ENCODE measurements at places on chromosomes 11 and 22.

DNA sequence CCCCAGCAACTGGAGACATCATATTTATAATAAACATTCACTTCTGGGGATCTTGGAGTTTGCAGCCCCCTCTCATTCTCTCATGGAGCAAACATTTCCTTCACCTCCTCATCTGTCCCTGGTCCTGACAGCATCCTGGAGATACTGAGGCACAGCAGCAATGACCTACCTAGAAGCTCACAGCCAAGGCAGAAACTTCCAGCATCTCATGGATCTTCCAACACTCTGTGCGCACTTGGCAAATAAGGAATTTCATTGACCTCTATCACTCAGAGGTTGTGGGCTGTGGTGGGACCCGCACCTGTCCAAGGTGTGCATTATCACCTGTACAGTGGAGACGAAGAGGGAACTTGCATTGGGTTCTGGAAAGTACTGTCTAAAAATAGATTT lies 109.8 kb downstream of the GGTLC2 start:
- DNase-seq: no peak

- DNase-seq: no peak
These were observed 971 bp downstream of the DNAJB13 start for GRCh38 chr11:73951797-73952196.

- DNase-seq: no peak
These were observed 452.3 kb downstream of the RAB38 start for GRCh38 chr11:87722756-87723565.

DNA sequence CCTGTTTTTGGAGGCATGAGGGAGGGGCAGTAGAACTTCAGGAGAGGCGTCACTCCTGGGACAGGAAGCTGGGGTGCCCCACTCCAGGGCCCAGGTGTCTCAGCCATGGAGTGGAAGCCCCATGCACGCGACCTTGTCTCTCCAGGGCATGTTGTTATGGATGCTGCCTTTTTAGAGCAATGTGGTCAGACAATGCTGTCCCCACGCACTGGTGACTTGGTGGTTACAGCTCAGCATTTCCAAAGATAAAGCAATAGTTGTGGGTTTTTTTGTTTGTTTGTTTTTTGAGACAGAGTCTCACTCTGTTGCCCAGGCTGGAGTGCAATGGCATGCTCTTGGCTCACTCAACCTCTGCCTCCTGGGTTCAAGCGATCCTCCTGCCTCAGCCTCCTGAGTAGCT lies 22.3 kb downstream of the EIF4G2 start:
- DNase-seq: no peak

DNA sequence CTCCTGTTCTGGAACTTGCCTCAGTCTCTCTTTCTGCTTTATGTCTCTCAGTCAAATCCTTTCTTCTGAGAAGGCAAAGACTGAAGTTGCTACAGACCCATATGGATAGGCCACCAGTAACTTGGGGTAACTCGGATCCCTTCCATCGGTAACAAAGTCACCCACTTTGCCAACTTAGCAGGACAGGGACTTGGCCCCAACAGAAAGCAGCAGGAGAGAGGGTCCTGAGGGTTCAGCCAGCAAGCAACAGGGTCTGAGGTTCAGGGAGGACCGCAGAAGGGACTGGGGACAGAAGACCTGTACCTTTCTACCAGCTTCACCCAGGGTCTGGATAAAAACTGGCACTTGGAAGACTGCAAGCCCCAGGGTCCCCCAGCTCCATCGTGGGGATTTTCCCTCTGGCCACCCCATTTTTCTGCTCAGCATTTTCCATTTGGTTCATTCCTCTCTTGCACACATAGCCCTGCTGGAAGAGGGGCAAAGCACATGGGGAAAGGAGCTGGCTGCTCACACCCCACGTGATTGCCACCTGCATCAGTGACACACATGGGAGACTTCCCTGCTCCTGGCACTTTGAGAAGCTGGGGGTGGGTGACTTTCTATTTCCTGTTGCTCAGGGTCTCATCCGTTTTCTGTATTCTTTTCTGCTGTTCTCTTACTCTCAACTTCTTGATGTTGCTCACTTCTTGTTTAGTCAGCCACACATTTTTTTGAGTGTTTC lies 34.6 kb upstream of the GNAZ start:
- DNase-seq: no peak

- no peak for DNase-seq
These were observed 21.3 kb downstream of the ANKK1 start for GRCh38 chr11:113408887-113409286.

DNA sequence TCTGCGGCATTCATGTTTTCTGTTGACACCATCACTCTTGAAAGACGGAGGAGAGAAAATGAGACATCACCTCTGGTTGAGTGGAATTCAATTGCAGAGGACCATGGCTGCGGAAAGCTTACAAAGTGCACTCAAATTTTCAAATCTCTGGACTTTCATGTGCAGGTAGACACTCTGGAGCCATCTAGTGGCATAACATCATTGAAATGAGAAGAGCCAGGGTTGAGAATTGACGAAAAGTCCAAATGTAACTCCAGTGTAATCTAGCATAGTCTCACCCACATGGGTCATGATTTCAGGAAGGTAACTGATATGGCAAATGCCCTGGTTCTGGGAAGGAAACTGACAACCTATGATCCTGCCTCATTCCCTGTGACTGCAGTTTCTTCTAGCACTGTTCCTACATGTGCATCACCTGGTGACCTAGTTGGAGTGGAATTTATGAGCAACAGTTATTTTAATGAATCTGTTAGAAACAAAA lies 687.8 kb downstream of the KCNA4 start:
- DNase-seq: no peak

GRCh38 chr11:100872951-100873740 lies 186.1 kb downstream of the ARHGAP42 start:
- DNase-seq: no peak

DNA sequence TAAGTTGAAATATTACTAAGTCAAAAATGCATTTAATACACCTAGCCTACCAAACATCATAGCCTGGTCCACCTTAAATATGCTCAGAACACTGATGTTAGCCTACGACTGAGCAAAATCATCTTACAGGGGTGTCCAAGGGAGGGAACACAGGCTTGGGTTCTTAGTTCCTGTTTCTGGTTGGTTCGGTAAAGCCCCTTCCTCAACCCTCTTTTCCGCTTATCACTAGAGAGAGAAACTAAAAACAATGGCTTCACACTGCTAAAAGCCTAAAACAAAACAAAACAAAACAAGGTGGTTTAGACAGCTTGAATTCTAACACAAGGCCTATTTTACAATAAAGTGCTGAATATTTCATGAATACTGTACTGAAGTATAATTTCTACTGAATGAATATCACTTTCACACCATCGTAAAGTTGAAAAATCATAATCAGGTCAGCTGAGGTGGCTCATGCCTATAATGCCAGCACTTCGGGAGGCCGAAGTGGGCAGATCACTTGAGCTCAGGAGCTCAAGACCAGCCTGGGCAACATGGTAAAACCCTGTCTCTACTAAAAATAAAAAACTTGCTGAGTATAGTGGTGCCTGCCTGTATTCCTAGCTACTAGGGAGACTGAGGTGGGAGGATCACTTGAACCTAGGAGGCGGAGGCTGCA lies 118.0 kb downstream of the SIK3 start:
- DNase-seq: no peak

- DNase-seq: no peak
These were observed 444.3 kb upstream of the B3GAT1 start for GRCh38 chr11:134856056-134856971.

DNA sequence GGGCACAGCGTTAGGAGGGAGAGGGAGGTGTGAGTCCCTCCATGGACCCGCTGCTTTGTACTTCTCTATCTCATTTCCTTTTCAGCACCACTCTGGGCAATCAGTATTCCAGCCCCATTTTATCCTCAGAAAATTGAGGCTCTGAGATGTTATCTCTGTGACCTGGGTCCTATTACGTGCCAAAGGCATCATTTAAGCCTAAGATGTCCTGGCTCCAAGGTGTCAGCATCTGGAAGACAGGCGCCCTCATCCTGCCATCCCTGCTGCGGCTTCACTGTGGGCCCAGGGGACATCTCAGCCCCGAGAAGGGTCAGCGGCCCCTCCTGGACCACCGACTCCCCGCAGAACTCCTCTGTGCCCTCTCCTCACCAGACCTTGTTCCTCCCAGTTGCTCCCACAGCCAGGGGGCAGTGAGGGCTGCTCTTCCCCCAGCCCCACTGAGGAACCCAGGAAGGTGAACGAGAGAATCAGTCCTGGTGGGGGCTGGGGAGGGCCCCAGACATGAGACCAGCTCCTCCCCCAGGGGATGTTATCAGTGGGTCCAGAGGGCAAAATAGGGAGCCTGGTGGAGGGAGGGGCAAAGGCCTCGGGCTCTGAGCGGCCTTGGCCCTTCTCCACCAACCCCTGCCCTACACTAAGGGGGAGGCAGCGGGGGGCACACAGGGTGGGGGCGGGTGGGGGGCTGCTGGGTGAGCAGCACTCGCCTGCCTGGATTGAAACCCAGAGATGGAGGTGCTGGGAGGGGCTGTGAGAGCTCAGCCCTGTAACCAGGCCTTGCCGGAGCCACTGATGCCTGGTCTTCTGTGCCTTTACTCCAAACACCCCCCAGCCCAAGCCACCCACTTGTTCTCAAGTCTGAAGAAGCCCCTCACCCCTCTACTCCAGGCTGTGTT lies 829 bp upstream of the APOC3 start:
- DNase-seq: no peak

GRCh38 chr11:123407130-123407995 lies 22.7 kb upstream of the GRAMD1B start:
- peak; percentile 46 for DNase-seq

GRCh38 chr22:35057155-35057554 lies 8.8 kb upstream of the ISX start:
- DNase-seq: no peak

- DNase-seq: peak; percentile 78
These were observed at the start of gene SLC2A11 for GRCh38 chr22:23857606-23858483. TSS of gene SLC2A11 (plus strand) at chr22:23857875. CDS start at chr22:23858000, 125 bp downstream.

GRCh38 chr11:114130629-114131277 lies 71.2 kb downstream of the ZBTB16 start:
- no peak for DNase-seq

GRCh38 chr22:17258015-17258787 lies 39.0 kb upstream of the ADA2 start:
- no peak for DNase-seq

- no peak for DNase-seq
These were observed 39.7 kb downstream of the CTSC start for GRCh38 chr11:88297863-88298262.

GRCh38 chr11:45354976-45355705 lies 69.0 kb upstream of the SYT13 start:
- DNase-seq: peak; percentile 85

DNA sequence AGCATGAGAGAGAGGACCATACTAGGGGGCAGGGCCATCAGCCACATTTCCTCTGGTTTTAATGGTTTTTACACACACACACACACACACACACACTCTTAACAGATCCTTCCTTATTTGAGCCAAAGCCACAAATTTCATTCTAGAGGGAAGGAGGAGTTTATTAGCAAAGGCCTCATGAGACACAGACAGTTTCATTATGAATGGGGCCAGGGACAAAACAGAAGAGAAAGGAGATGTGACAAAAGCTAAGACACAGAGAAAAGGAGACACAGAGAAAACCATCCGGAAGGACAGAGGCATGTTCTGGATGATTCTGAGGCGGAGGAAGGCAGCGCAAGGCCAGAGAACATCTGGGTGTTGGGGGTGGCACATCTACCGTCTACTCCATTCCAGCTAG lies 32.2 kb upstream of the ARFGAP3 start:
- DNase-seq: no peak

- DNase-seq: no peak
These were observed 348 bp downstream of the PLCB3 start for GRCh38 chr11:64251753-64252002.

DNA sequence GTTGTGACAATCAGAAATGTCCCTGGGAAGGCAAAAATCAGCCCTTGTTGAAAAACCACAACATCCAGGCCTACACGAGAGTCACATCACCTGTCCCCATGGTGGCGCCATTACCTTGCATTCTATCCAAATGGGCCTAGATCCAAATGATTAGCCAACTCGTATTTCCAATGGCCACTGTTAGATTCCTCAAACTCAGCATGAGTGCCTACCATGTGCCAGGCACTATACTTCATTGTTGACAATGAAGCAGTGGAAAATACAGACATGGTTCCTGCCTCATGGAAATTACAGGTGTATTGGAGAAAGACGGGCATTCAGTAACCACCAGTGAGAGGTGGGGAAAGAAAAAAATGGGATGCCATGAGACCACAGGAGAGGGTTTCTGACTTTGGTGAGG lies 29.8 kb upstream of the CREB3L1 start:
- no peak for DNase-seq

DNA sequence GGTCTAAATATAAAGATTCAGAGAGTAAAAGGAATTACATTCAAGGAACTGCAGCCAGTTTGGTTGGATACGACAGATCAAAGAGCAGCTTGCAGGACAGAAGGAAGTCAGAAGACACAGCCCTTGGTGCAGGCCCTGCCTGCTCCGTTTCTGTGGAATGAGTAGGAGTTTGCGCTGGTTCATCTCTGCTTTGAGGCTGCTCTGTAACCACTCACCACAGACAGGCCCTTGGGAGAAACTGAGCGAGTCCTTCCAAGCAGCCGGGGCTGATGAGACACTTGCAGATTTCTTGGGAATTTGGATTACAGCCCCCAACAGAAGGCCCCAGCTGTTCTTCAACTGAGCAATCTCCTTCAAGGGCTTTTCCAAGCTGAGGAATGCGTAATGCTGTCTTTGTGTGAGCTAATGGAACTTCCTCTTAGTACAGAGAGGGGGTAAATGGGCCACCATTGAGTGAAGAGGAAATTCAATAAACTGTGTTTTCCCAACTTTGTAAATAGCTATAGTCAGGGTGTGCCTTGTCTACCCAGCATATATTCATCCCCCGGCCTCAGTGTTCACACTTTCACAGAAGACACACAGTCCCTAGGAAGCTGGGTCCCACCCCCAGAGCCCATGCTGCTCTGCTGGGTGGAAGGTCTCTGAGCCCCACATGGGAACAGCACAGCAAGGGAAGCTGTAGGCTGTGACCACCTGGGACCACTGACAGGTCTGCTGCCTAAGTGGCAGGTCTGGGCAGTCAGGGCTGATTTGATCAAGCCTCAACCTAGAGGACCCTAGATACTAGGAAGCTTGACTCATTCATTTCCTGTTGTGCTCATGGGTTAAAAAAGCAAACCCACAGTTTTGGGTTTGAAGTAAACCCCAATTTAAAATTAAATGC lies 16.6 kb downstream of the IL10RA start:
- peak; percentile 38 for DNase-seq

Data from stimulated activated CD4-positive, alpha-beta T cell treated with anti-CD3 and anti-CD28 coated beads, TNF-alpha, amount 100 ng/mL, for 4 hours (primary cell).